ENCODE measurements at places on chromosomes 12 and 14.

DNA sequence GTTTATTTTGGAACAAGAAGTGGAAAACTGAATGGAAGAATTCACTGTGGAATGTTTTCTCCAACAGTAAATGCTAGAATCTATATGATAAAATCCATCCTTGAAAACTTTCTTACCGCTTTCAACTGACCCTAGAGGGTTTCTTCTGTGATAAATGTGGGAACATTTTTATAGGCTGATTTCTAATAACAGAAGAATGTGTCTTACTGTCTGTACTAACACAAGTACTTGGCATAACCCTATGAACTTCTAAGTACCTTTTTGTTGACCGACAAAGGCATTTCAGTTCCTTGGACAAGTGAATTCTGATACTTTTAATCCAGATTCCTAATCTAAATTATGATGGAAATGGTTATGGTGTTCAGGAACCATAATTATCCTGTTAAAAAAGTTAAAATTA lies 1109.7 kb upstream of the FLRT2 start:
- no peak for DNase-seq

DNA sequence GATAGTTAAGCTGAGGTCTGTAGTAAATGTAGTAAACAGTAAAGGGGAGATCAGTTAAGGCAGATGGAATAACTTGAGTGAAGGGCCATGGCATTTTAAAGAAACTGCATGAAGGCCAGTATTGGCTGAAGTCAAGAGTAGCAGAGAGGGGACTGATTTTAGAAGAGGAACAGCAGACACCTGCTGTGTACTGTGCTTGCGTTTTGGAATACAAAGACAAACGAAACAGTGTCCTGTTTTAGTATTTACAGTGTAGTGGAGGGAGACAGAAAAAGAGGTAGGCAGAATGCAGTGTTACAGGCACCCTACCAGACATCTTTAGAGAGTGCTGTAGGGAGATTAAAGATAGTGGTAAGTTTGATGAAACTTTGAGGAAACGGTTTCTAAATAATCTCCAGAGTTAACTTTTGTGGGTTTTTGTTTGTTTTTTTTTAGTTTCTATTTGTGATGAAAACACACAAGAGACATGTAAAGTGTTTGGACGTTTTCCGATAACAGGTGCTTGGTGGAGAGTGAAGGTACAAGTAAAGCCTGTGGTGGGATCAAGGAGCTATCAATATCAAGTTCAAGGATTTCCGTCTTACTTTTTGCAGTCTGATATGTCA lies 2.1 kb downstream of the HELB start:
- DNase-seq, result no peak

GRCh38 chr12:5186715-5187114 lies 143.0 kb downstream of the KCNA5 start:
- no peak for DNase-seq

DNA sequence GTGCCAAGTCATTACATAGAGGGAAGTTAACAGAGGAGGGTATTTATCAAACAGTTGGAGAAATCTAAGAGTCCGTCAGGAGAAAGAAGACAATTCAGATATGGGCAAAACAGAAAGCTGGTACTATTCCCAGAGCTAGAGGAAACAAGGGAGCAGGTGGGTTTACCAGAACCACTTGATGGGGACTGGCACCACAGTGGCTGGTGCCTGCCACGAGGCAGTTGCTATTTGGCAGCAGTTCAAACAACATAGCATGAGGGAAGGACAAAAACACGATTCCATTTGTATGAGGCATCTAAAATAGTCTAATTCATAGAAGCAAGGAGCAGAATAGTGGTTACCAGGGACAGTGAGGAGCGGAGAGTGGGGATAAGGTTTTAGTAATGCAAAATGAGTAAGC lies 24.6 kb upstream of the KLRD1 start:
- DNase-seq, result no peak

DNA sequence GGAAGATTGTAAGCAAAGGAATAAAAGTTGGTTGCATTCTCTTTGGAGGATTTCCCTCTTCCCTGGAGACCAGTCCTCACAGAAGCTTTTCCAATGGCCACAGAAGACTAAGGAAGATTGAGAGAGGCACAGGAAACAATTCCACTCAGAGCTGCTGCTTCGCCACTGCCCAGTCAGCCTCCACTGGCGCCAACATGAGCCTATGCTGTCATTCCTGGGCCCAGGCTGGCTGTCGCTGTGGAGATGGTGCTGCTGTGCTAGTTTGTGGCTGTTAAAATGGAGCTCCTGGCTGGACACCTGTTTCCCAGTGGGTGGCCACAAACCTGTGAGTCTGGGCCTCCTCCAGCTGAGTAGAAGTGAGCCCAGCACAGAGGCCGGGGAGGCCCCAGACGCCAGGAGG lies 6.6 kb downstream of the P2RX7 start:
- no peak for DNase-seq

- no peak for DNase-seq
These were observed 83.5 kb downstream of the CAND1 start for GRCh38 chr12:67352682-67353081.

DNA sequence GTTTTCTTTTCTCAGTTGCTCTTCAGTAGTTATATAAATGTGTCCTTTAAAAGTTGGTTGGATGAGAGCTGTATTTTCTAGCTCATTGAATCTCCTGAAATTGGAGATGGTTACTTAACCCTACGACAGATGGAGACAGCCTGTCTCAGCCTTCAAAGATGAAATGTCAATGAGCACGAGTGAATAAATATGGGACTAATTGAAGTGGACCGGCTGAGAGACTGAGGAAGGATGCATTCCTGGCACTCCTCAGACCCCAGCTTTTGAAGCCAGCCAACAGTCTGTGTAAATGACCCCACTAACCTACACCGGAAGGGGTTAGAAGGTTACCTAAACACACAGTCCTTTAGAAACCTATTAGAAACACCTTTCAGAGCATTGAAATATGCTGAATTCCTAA lies 46.6 kb downstream of the PDZRN4 start:
- no peak for DNase-seq

DNA sequence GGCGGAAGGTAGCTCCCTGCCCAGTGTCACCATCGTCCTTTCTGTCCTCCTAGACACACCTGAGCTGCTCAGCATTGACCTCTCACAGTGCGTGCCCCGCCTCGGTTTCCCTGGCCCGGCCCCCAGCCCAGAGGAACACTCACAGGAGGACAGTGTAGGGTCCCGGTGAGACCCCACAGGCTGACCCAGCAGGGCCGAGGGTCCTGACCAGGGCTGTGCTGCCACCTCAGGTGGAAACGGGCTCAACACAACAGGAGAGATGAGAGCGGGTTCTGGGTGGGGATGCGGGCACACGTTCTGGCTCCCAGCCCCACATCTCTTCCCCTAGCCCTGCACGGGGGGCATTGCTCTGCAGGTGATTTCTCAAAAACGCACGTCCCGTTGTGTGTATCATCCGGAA lies 98.1 kb downstream of the PIWIL1 start:
- no peak for DNase-seq

DNA sequence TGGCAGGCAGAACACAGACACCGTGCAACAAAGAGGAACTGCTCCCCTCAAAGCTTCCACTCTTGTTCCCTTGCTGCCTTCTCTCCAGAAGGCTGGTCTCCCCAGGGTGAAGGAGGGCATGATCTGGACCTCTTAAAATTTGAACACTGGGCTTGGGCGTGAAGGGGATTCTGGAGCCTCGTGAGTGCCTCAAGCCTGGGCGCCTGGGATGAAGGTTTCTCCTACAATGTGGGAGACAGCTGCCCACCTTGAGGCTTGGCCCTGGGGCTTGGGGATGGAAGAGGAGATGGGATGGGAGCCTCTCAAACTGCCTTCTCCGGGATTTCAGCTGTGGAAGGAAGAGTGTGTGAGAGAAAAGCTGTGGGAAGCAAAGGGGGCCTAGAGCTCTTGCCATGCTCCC lies 7.8 kb upstream of the RIN3 start:
- no peak for DNase-seq

GRCh38 chr12:14656846-14657245 lies 39.6 kb downstream of the GUCY2C start:
- DNase-seq, result no peak

DNA sequence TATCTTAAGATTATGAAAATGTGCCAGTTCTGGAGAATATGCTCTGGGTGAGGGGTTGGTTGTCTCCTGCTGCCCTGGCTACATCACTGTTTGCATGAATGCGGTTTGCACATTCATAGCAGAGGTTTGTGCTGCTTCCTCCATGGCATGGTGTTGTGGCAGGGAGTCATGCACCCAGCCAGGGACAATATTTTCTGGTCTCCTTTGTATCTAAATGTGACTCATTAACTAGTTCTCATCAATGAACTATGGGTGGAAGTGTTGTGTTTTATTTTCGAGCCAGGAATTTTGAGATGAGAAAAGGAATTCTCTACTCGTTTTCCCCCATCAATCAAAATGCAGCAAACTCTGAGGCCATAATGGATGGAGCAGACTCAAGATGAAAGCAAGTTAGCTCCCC lies 527.3 kb downstream of the SNAPC1 start:
- no peak for DNase-seq
